ENCODE measurements at places on chromosomes 4 and X.

DNA sequence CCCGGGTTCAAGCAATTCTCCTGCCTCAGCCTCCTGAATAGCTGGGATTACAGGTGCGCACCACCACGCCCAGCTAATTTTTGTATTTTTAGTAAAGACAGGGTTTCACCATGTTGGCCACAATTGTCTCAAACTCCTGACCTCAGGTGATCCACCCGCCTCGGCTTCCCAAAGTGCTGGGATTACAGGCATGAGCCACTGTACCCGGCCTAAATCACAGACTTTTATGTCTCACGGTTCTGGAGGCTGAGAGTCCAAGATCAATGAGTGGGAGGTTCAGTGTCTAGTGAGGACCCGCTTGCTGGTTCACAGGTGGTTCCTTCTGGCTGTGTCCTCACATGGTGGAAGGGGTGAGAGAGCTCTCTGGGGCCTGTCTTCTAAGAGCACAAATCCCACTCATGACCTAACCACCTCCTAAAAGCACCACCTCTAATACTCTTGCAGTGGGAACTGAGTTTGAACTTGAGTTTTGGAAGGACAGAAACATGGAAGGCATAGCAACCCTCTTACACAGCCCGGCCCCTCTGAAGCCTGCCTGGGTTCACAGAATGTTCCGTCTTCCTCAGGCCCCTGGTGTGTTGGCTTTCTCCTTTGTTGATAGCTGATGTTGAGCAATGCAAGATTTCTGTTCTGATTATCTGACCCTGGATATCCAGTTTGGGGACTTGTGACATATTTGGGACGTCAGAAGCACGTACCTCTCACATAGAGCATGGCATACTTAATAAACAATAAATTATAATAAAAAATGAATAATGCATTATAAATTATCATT is 1.9 kb upstream of the AKAP17A start:
- DNase-seq, result no peak

GRCh38 chr4:4288098-4288497 is 1.9 kb downstream of the LYAR start:
- DNase-seq, result no peak

- DNase-seq, result no peak
These were observed 222.8 kb downstream of the FRMPD4 start for GRCh38 chrX:12360986-12361598.

DNA sequence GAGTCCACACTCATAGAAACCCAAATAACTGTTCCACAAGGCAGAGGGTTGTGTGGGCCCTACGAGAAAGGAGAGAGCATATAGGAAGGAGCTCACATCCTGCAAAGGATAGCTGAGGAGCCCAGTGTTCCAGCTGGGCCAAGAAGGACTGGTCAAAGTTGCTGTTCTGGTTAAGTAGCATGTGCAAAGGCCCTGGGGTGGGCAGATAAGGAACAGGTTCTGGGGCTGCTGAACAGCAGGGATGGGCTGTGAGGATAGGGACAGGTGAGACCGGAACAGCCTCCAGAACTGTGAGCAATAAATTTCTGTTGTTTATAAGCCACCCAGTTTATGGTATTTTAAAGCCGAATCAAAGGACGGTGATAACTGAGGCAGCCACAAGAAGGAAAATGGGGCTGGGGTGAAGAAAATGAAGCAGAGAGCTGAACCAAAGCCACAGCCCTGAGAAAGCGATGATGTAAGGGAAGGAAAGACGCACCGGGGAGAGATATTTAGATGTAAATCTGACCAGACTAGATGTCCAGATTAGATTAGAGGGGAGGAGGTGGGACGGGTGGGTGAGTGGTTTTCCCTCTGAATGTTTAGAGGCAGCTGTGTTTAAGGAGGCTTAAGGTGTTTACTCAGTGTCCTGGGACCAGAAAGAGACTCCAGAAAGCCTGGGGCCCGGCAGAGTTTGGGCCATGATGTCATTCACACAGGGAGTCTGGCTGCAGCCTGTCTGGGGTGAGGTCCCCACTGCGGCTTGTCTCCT is 180.8 kb upstream of the BCOR start:
- DNase-seq, result peak; percentile 63

DNA sequence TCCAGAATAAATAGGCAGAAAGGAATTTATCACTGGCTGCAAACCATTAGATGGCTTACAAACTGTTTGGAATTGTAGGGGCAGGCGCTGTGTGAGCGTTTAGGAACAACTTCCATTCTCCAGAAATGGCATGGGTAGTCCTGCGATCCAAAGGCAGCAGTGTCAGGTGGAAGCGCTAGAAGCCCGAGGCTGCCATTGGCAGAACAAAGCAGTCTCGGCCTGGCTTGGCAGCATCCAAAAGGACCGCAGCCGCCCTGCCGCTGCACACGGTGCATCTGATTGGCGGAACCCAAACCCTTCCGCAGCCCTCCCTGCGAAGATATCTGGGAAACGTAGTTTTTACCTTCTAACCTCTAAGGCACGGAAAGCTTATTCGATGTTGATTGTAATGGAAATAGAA is 23.6 kb upstream of the YTHDC1 start:
- peak; percentile 58 for DNase-seq

DNA sequence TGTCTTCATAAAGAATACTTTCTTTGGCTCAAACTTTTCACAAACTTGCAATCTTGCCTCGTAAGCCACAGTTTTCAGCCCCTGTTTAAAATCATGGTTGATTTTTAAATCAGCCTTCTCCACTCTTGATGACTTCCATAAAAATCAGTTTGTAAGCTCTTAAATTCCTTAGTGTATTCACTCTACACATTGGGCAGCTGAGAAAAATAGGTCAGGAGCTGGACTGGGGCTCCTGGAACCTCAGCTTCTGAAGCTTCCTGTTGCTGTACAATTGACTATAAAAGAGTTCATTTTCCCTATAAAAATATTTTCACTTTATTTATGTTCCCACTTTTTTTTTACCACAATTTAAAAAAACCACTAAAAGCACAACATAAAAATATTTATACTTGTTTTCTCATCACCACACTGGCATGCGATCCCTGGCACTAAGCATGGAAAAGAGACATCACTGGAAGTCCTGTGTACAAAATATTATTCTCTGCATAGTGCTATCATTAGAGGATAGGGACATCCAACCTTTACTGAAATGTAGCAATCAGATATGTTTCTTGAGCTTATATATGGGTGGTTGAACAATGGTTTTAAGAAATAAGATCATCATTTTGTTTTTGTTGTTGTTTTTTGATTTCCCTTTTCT is 345.7 kb downstream of the FBXO8 start:
- no peak for DNase-seq

DNA sequence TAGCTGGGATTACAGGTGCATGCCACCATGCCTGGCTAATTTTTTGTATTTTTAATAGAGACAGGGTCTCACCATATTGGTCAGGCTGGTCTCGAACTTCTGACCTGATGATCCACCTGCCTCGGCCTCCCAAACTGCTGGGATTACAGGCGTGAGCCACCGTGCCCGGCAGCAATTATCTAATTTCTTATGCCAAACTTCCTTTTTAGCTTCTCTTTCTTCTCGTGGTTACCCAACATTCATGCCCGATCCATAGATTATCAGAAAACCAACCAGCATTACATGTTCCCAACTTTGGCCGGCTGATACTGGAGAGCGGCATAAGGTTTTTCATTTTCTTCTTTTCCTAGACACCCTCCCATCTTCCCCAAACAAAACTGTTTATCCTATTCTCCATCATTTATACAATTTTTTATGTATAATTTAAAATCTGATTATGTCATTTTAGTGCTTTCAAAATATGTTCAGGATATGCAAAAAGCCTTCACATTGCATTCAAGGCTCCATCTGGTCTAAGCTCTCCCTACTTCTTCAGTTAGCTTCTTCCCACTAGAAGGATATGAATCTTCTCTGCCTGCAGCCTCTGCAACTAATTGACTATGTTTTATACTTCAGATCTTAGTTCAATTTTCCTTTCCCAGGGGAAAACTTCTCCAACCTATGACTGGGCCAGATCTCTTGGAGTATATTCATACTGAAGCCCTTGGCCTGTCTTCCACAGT is 8.7 kb downstream of the SLC7A11 start:
- DNase-seq, result no peak

DNA sequence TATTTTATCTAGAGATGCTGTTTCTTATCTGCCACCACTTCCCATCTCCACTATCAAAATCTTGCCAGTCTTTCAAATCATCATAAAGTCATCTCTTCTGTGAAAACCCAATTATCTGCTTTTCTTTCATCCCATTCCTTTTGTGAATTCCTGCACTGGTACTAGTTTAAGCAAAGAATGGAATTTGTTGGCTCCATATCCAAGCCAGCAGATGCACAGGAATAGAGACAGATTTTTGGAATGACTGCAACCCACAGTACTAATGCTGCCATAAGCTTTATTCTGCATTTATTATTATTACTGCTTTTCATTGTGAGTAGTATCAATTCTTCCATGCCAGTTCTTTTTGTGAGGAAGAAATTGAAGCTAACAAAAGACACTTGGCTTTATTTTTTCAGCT is 616.7 kb downstream of the RAPGEF2 start:
- no peak for DNase-seq

DNA sequence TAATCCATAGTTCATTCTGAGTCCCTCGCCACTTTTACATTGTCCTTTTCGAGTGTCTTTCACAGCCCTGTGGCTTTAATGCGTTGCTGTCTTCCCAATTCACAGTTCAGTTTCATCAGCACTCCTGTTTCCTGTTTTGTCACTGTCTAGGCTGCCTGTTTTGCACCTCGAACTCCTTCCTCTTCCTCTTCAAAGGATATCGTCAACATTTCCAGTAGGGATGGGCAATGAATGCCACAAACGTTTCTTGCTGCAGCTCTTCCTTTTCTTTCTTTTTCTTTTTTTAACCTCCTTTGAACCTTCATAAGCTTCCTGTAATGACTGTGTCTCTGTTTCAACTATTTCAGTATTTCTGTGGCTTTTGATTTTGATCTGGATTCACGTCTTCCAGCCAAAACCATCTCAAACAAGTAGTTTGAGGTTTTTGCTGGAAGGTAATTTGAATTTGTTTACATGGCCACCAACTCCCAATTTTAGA is 105.4 kb downstream of the ANXA3 start:
- no peak for DNase-seq

DNA sequence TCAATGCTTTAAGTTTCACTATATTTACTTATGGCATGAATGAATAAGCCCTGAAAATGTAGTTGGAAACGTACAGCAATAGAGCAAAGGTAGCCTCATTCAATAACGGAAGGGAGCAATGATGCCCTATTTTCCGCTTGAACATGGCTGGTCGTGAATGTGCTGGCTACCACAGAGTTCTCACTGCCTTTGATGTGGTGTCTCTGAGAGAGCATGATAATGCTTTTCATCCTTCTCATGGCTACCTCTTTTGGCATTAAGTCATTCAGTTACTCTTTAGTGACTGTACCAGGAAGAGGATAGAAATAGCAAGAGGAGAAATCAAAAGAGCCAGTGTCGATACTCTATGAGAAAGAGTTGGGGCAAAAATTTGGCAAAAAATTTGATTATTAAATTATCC is 308.0 kb downstream of the PPP3CA start:
- peak; percentile 70 for DNase-seq
